ENCODE measurements at places on chromosomes 3 and 15. TPM values are rescaled to one million over a fixed set of nuclear protein-coding genes. Genes with fewer than 3 reads are reported as not detected.
A peak's percentile ranks its signal among the peaks of the same experiment; 100 is the strongest.

- DNase-seq, result peak; percentile 50
Measured at GRCh38 chr3:124467980-124468902, 262.0 kb upstream of the UMPS start.

Gene PRRT3
- 0.60 TPM for total RNA-seq

DNA sequence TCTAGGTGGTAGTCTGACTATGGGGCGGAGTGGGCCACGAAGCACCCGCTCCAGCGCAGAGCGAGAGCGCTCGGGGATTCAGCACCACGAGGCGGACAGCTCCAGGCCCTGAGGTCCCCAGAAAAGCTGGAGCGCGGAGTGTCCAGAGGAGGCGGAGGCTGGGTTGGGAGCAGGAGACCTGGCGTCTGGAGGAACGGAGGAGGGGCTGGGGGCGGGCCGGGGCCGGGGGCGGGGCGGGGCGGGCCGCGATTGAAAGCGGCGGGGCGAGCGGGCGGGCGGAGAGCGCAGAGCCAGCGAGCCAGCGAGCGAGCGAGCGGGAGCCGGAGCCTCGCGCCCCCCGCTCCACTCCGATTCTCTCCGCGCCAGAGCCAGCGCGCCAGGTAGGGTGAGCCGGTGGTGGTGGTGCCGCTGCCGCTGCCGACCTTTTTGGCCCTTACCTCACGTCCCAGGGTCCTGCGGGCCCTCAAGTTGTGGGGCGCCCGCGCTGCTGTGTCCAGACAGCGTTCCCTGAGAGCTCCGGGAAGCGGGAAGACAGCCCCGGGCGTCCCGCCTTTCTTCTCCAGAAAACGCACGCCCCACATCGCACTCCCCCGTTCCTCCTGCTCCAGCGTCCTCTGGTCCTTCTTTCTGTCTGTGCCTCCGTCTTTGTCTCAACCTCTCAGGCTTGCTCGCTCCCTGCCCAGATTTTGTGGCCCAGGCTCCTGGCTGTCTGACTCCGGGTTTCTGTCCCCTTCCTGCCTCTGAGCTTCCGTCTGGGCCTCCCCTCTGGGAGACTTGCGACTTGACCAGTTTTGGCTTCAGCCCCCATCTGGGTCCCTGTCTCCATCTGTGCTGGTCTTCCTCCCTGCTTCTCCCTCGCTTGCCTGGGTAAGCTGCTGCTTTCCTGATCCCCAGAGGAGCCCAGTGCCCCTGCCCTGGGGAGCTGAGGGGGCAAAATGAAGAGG is at the start of gene GRM2:
Gene GRM2 (plus strand): TSS at position 281 of the 944 bp plus-strand sequence. CDS start 1,916 bp downstream, outside the sequence.
- DNase-seq, result peak; percentile 75

GRCh38 chr15:27087651-27088583 is 116.9 kb downstream of the GABRG3 start:
- no peak for DNase-seq

Gene IQCB1
- total RNA-seq, result 4.6 TPM

Gene HYPK
- total RNA-seq, result 4.4 TPM

Gene ATP13A5
- total RNA-seq, result not detected

DNA sequence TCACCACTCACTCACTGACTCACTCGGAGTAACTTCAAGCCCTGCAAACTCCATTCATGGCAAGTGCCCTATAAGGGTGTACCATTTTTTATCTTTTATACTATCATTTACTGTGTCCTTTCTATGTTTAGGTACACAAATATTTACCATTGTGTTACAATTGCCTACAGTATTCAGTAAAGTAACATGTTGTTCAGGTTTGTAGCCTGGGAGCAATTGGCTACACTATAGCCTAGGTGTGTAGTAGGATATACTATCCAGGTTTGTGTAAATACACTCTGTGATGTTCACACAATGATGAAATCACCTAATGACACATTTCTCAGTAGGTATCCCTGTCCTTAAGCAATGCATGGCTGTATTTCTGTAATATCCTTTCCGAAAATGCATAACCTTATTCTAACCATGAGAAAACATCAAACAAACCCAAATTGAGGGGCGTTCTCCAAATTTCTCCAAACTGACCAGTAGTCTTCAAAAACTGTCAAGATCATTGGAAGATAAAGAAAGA is 17.9 kb upstream of the CNOT10 start:
- DNase-seq, result no peak

DNA sequence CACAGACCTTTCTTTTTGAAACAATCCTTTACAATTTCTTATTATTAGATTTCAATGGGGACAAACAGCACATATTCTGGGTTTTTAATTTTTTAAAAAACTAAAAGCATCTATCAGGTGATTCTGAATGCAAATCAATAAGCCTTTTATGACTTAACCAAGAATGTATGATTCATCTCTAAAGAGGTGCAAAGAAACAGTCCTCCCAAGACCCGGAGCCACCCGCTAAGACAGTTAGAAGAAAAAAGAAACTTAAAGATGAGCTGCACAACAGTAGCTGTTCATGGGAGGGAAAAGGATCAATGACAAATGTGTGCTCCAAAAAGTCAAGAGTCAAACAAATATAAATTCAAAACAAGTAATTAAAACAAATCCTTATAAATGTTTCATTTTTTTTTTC is 319.5 kb downstream of the THSD4 start:
- DNase-seq, result no peak

- peak; percentile 45 for DNase-seq
Measured at GRCh38 chr3:64354221-64354620, 129.0 kb upstream of the PRICKLE2 start.

- no peak for DNase-seq
Measured at GRCh38 chr15:90769375-90769774, 52.2 kb downstream of the BLM start.
